ENCODE measurements at places on chromosomes 1 and 21.

GRCh38 chr1:112581586-112582192, 37.3 kb downstream of the ST7L start:
- no peak for DNase-seq

- no peak for DNase-seq
Measured at GRCh38 chr1:25024615-25025350, 94.7 kb upstream of the RUNX3 start.

GRCh38 chr1:115506924-115507589, 134.7 kb upstream of the VANGL1 start:
- no peak for DNase-seq

GRCh38 chr1:229031481-229032341, 239.2 kb upstream of the RAB4A start:
- no peak for DNase-seq

DNA sequence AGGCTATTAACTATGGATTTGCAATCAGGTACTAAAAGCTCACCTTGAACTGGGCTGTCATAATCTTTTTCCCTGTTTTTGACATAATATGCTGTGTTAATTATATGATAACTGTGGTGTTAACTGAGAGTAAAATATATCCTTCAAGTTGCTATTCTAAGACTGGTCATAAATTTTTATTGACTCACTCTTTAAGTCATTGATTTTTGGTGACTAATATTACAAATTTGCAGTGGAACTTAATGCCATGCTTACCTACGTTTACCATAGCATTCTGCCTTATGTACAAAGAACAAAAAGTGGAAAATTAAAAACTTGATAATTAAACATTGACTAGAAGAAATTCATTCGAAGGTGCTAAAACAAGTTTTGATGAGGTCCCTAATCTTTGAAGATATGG, 872.4 kb downstream of the BRINP3 start:
- no peak for DNase-seq

- DNase-seq = no peak
Measured at GRCh38 chr1:71307451-71307850, 226.6 kb upstream of the ZRANB2 start.

GRCh38 chr1:152020849-152021248, 16.0 kb downstream of the S100A11 start:
- no peak for DNase-seq

DNA sequence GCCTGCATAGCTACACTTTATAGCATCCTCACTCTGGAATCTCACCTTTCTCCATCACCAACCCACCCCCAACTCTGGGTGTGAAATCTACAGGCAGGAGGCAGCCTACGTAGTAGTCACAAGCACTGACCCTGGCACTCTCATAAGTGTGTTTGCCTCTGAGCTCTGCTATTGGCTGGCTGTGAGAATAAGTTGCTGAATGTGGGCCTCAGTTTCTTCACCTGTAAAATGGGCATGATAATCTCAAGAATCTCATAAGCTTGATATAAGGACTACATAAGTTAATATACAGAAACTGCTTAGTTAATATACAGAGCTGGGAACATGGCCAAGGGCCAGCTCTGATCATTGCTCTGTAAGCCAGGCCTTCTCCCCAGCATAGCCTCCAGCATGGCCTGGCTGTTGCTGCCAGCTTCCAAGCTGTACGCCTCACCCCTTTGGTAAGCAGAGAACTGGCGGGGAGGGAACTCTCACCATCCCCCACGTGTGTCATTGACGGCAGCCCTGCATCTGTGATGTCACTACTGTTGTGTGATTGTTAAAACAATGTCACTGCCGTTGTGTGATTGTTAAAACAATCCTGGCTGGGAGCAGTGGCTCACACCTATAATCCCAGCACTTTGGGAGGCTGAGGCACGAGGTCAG, 53.3 kb downstream of the SYF2 start:
- DNase-seq = no peak

DNA sequence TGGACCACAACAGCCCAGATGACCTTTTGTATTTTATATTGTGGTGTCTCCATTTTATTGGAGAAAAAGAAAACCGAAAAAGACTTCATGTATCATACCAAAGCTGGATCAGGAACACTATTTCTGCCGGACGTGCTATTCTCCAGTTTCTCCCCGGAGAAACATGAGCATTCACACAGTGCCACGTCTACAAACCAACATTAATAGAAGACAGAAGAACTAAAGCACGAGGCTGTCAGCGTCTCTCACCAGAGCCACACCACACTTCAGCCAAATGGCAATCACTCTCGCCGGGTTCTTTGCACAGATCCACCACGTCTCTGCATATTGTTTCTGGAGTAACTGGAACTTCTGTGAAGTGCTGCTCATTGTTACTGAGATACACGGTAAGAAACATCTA, 24.8 kb downstream of the TP53BP2 start:
- no peak for DNase-seq

- DNase-seq = no peak
Measured at GRCh38 chr1:96683931-96684330, 37.7 kb upstream of the PTBP2 start.

DNA sequence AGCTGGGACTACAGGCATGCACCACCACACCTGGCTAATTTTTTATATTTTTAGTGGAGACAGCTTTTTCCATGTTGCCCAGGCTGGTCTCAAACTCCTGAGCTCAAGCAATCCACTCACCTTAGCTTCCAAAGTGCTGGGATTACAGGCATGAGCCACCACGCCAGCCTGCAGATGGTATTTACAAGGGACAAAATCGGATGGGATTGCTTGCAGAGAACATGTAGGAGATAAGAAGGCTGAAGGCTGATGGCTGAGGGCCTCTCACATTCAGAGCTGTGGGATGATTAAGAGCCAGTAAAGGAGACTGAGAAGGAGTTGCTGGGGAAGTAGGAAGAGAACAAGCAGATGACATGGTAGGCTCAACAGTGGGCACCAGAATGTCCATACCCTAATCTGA, 24.0 kb upstream of the QSOX1 start:
- DNase-seq = no peak

GRCh38 chr1:153805886-153806719, 30.9 kb downstream of the SLC27A3 start:
- no peak for DNase-seq

GRCh38 chr1:66834926-66835325, 33.9 kb upstream of the INSL5 start:
- DNase-seq = no peak

DNA sequence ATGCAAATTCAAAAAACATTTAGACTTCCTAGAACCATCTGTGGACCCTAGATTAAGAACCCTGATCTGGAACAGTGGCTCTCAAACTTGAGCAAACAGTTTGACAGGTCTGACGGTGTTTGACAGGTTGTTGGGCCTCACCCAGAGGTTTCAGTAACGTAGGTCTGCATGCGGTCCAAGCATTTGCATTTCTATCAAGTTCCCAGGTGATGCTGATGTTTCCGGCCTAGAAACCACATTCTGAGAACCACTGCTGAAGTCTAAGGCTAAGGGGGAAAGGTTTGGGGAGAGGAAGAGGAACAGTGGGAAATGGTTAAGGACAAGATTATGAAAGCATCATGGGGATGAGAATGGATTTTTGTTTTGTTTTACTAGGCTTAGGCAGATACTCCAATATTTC, 48.6 kb downstream of the MDM4 start:
- no peak for DNase-seq

- DNase-seq = peak; percentile 69
Measured at GRCh38 chr21:41927727-41928409, 25.9 kb downstream of the C2CD2 start.

DNA sequence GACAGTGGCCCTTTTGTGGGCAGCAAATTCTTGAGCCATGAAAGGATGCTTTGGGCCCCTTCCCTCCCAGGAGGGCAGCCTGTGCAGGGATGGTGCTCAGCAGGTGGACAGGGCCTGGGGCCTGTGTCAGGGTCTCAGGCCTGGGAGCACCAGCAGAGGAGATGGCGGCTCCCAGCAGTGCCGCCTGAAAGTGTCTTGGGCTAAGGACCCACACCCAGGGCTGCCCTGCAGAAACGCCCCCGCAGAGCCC, 23.9 kb downstream of the FTCD start:
- no peak for DNase-seq

DNA sequence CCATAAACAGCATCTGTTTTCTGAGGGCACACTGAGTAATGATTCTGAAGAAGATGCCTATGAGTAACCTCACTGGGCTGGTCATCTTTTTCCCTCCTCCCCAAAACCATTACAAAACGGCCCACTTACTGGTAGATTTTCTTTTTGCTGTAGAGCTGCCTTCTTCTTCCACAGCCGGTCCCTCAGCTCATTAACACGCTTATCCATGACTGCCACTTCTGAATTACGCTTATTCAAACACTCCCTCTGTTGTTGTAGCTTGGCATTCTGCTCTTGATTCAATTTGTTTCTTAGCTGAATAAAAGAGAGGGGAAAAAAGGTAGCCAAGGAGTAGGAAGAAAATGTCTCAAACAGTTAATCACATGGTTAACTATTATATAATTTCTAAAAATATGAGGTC, 43.1 kb downstream of the TP53BP2 start:
- DNase-seq = no peak

DNA sequence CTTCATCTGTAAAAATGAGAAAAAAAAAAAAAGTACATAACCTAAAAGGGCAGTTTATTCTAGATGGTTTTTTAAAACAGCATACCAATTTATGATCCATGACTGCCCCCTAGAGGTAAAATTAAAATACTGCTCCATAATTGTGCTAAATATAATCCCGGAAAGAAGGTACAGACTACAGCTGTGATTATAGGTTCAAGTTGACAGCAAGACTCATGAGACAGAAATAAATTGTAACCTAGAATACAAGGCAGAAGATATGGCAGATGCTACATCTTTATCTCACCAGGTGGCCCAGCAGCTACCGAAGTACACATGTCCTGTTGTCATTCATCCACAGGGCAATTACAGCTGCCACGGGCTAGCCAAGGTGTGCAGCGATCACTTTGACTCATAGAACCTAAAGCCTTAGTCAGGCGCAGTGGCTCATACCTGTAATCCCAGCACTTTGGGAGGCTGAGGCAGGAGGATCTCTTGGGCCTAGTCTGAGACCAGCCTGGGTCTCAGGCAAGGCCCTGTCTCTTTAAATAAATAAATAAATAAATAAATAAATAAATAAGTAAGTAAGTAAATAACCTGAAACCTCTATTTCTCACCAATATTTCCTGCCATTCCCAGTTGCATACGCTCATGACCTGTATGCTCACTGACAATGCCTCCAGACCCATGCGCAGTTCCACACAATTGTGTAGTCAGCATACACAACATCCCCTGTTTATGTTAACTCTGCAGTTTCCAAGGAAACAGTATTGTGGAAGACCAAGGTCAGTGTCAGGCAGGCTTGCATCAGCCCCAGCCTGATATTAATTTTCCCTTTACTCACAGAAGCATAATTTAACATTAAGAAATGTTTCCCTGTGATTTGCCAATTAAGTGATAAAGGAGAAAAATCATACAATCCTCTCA, 18.3 kb upstream of the PPIE start:
- peak; percentile 32 for DNase-seq

- DNase-seq = no peak
Measured at GRCh38 chr1:108645564-108646184, 15.2 kb downstream of the HENMT1 start.

DNA sequence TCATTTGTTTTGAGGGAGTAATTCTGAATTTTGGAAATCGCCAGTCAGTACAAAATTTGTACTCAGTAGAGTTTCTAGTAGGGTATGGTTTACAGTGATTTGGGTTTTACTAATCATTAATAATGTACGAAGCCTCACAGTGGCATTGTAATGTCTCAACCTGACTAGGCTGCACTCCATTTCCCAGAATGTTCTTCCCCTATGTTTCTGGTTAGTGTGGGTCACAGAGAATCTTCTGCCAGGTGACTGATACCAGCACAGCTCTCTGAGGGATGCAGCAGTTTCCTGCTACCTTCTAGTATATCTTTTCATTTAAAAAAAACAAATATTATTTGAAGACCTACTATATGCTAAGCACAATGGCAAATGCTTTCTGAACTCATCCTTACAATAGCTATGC, 112.9 kb downstream of the PTPN14 start:
- DNase-seq = no peak

GRCh38 chr1:17475752-17476151, 36.3 kb upstream of the RCC2 start:
- DNase-seq = no peak

DNA sequence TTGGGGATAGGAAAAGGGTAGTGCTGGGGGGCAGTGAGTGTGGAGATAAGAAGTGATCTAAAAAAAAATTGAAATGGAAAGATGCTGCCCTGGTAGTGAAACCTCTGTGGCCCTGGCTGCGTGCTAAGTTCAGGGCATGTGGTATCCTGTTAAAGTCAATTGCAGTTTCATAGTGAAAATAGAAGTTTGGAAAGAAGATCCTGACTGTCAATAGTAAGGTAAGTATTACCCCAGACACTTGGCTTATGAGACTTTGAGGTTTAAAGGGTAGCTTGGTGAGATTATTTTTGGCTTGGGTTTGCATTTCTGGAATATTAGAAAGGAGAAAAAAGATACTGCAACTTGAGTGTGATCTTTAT, 6.8 kb downstream of the ARID1A start:
- no peak for DNase-seq

- DNase-seq = no peak
Measured at GRCh38 chr1:248388426-248388825, 12.9 kb downstream of the OR2T6 start.

DNA sequence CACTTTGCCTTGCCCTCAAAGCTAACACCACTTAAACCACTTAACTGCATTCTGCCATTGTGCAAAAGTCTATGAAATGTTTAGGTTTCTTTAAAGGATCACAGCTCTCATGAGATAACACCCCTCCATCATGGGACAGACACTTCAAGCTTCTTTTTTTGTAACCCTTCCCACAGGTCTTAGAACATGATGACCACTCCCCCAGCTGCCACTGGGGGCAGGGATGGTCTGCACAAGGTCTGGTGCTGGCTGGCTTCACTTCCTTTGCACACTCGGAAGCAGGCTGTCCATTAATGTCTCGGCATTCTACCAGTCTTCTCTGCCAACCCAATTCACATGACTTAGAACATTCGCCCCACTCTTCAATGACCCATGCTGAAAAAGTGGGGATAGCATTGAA, 7.7 kb downstream of the ADAMTS1 start:
- DNase-seq = no peak

- no peak for DNase-seq
Measured at GRCh38 chr1:157178490-157178889, 40.3 kb upstream of the ETV3 start.

- no peak for DNase-seq
Measured at GRCh38 chr1:90881034-90881433, 140.8 kb downstream of the ZNF644 start.

DNA sequence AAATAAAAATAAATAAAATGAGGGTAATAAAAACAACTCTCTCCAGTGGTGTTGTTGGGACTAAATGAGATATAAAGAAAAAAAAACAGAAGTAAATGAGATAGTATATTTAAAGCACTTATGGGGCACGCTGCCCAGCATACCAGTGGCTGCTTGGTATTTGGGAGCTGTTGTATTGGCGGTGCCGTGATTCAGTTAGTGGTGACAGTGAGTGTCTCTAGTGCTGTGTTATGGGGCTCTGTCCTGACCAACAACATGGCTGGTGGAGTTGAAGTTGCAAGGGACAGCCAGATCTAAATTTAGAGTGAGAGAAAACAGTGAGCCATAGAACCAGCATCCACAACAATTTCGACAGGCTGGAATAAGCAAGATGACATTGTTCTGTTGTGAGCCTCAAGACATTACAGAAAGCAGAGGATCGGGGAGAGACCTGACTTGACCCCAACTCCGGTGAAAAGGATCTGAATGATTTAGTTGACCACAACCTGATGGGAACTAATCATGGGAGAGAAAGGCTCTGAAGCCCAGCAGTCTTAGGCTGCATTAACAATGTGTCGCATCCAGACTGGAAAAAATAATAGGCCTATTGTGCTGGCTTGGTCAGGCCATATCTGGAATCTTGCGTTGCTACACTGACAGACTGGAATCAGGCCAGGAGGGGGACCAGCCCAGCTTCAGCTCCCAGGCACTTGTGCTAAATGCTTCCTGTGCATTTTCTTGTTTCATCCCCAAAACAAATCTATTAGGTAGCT, 2.4 kb upstream of the MFSD2A start:
- no peak for DNase-seq
